ENCODE measurements at places on chromosomes 1 and 21.

DNA sequence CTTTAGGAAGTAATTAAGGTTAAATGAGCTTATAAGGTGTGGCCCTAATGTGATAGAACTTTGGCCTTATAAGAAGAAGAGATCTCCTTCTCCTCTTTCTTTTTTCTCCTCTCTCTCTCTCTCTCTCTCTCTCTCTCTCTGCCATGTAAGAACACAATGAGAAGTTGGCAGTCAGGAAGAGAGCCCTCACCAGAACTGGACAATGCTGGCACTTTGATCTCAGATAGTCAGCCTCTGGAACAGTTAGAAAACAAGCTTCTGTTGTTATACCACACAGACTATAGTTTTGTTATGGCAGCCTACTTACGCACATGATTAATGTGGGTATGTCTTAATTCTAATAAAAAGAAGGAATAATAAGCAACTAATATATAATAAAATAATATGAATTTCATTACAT, 444.2 kb upstream of the LRRC7 start:
- no peak for DNase-seq

DNA sequence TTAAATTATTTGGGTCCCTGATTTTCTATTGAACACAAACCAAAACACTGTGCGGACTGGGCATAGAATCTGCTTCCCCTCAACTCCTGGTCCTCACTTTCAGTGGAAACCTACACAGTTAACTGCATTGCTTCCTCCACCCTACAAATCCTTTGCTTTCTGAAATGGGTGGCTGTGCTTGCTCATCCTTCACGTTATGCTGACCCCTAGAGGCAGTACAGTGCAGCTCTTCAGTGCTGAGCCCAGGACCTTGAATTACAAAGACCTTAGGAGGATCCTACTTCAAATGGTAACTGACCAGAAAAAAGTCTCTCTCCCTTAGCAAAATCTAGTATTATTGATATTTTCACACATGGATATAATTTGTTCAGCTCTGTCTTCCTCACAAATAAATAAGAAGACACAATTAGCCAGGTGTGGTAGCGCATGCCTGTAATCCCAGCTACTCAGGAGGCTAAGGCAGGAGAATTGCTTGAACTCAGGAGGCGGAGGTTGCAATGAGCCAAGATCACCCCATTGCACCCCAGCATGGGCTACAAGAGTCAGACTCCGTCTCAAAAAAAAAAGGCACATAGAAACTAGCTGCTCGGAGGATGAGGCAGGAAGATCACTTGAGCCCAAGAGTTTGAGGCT, 63.4 kb upstream of the L1TD1 start:
- peak; percentile 44 for DNase-seq

- no peak for DNase-seq
These were observed 27.2 kb upstream of the FOXE3 start for GRCh38 chr1:47388891-47389238.

GRCh38 chr21:27424601-27425000, 457.7 kb upstream of the ADAMTS5 start:
- DNase-seq, result no peak

DNA sequence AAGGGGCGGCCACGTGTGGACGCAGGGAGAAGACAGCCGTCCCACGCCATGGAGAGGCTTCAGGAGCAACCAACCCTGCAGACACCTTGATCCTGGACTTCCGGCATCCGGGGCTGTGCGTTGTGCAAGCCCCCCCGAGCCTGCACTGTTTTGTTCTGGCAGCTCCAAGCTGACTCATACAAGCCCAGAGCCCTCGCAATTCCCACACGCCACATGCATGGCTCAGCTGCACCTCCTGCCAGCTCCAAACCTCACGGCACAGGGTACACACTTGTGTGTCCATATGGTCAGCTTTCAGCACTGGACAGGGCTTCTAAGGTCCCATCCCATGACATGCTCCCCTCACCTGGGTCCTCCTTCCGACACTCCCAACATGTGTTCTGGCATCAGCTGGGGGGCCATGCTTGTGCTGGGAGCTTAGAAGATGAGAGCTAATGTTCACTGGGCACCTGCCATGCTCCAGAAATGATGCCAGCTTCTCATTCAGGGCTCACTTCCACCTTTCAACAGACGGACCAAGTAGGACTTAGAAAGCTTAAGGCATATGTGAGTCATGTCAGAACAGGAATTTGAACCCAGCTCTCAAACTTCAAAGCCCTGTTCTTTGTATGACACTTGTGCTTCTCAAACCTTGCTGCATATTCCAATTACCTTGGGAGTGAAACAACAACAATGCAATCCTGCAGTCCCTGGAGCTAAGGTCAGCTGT, 137.3 kb downstream of the PGBD5 start:
- DNase-seq, result no peak

DNA sequence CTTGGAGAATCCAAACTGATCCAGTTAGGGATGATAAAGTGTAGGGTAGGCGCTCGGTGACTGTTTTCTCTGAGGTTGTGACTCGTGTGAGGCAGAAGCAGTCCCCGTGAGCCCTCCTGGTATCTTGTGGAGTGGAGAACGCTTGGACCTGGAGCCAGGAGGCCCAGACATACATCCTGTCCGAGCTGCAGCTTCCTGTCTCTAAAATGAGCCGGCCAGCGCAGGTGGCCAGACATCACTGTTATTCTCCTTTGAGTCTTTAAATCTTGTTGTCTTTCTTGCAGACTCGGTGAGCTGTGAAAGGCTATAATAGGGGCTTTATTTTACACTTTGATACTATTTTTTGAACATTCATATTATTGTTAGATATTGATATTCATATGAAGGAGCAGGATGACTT, 12.3 kb downstream of the PCSK9 start:
- no peak for DNase-seq

DNA sequence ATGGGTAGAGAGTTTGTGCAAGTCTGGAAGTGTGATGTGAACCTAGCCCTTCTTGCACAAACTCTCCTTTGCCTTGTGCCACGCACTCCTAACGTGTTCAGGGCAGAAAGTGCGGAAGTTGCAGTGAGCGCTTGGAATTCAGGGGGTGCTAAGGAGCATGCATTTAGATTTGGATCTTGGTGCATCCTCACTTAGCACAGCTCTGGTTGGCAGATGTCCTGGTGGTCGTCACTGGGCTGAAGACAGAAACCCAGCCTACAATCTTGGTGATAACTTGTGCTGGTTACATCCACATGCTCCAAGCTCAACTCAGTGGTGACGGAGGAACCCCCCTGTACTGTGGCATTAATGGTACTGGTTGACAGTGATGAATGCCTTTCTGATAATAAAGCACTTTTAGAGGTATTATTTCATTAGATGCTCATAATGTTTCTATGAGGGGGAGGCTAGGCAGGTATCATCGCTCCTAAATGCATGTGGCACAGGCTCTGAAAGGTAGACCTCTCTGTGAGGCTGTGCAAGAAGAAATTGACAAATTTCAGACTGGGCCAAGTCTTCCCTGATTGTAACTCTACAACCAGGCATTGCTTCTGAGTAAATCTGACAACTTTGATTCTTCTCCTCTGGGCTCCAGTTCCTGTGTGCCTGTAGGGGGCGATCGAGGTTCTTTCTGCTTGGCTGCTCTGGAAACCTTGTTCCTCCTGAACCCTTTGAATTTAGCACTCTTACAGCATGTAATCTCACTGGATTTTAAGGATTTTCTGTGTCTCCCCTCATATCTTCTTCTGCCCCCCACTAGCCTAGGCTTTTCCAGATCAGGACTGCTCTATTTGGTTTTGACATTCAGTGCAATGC, 40.6 kb downstream of the MAPKAPK2 start:
- DNase-seq, result no peak

Data from SK-N-MC (cell line).